ENCODE measurements at places on chromosomes 7 and 10.

GRCh38 chr7:159034394-159034793, 110.3 kb downstream of the VIPR2 start:
- DNase-seq, result no peak

DNA sequence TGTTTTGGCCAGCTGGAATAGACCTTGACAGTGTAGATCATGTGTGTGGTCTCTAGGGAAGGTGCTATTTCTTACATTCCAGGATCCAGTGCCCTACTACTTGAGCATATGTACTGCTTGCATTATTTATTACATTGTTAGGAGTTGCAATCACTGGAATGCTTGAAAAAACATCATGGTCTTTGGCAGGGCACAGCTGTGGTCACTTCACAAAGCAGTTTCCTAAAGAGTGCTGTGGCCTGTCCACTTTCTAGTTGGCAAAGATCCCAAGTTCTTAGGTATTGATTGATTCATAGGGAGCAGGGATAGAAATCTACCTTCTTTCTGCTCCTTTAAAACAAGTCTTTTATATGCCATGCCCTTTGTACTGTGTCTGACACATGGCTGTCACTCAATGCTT, 4.6 kb downstream of the C7orf25 start:
- no peak for DNase-seq

DNA sequence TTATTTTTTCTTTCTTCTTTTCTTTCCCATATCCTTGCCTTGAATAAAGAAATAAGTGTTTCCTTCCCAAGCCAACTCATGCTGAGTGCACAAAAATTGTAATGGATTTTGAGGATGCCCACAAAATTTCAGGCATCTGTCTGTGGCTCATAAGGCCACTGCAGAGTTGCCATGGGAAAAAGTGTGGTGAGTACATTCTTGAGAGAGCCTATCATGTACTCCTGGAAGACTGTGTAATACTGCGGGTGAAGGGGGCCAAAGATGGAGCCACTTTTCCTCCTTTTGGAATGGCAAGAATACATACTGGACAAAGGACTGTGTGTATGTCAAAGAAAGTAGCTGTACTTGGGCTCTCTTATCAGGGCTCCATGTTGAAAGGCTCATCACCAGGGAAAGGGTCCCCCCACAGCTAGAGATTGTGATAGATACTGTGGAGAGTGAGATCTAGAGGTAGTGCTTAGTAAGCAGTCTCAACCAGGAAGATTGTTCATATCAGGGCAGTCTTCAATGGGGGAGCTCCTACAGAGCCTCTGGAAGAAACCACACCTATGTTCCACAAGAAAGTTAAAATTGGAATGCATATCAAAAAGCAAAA, 341.6 kb upstream of the KCND2 start:
- no peak for DNase-seq

- peak; percentile 19 for DNase-seq
These were observed 57.2 kb upstream of the ECHDC3 start for GRCh38 chr10:11684717-11685645.

GRCh38 chr10:50631052-50631451, 7.3 kb upstream of the SGMS1 start:
- DNase-seq, result no peak

DNA sequence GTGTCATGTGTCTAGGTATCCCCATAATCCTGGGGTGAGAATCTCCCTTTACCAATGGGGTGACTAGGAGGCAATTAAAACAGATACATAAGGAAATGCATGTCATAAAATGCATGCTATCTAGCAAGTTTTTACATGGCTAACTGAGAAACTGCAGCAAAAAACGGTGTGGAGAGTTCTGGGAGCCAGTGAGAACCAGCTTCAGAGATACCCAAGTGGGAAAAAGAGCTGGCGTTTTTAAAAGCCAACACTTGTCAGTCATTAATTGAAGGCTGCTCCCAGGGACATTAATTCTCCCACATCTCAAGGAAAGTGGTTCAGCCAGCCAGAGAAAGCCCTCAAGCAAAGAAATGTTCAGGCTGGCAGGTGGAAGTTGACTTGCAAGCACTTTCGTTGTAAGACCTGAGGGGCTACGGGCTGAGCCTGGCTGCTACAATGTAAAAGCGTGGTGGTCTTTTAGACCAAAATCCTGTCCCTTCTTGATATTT, 28.1 kb downstream of the ST8SIA6 start:
- DNase-seq, result no peak

DNA sequence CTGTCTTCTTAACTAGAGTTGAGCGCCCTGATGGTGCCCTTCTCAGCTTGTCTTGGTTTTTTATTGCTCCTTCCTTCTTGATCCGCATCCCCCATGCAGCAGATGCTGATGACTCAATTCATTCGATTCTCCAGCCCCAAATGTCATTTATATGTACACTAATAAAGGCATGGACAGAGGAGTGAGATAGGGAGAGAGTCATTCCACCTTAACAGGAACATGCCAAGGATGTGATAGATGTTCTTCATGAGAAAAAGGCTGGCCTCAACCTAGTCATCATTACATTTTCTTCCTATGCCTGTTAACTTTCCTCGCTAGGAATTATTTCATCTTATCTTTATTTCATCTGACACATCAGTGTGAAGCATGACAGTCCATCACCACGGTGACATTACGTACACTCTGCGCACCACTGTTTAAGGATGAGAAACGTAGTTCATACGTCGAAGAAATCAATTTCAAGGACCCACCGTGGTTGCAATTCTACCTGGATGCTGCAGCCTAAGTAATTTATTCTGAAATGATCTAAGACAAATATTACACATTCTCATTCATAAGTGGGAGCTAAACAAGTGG, 150.3 kb upstream of the FAM171A1 start:
- DNase-seq, result no peak

- DNase-seq, result no peak
These were observed 50.6 kb upstream of the RET start for GRCh38 chr10:43026039-43026973.

GRCh38 chr7:41183741-41184140, 519.1 kb downstream of the INHBA start:
- no peak for DNase-seq

DNA sequence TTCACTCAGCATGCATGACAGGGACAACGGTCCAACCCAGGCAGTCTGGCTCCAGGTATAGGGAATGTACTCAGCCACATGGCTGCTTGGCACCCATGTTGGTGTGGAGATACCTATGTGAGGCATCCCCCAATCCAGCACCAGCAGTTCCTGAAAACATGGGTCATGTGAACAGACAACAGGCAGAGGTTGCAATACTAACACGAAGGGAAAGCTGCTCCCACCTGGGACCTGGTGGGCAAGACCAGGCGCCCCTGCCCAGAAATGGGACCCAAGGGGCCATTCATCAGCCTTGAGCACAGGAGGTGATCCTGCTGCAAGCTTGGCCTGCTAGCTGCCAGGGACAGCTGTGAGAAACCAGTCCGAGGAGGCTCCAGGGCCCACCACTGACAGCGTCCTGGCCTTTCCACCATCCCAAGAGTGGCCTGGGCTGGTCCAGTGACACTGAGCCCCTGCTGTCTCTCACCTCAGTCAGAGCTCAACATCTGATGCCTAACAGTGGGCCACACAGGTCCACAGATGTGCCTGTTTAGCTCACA, 142.3 kb downstream of the ARHGAP22 start:
- no peak for DNase-seq

- DNase-seq, result no peak
These were observed 30.2 kb downstream of the PTPRE start for GRCh38 chr10:127937069-127937468.

DNA sequence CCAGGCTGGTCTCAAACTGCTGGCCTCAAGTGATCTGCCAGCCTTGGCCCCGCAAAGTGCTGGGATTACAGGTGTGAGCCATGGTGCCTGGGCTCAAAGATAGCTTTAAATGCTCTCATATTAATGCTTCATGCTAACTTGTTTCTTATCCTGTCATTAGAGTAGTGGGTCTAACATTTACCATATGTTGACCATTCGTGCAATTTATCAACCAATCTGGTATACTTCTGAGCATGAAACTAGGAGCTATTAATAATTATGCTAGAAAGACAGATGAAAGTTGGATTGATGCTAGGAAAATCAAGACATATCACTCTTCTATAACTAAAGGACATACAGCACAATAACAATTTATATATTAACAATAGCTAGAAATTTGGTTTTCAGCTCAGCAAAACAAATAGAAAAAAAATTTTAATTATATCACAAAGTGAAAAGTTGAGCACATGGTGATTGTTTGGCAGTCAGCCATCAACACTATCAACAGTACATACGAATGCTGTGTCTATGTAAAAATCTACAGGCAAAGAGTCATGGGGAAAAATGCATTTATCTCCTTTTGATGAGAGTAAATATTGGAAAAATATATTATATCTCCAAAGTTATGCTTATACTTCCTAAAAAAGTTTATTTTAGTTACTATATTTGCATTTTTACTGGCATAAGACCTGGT, 112.1 kb upstream of the ABCB5 start:
- no peak for DNase-seq

DNA sequence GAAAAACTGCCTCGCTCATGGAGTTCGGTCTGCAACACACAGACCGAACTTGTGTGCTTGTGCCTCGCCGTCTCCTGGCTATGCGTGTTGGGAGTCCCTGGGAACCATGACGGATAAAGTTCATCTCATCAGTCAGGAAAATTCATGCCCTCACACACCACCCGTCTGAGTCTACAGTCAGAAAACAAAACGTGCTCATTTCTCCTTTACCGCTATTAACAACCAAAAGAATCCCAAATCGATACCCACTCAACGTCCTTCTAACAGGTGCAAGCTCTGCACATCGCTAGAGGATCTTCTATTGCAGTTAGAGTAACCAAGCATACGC, 13.6 kb downstream of the CNPY1 start:
- DNase-seq, result no peak

DNA sequence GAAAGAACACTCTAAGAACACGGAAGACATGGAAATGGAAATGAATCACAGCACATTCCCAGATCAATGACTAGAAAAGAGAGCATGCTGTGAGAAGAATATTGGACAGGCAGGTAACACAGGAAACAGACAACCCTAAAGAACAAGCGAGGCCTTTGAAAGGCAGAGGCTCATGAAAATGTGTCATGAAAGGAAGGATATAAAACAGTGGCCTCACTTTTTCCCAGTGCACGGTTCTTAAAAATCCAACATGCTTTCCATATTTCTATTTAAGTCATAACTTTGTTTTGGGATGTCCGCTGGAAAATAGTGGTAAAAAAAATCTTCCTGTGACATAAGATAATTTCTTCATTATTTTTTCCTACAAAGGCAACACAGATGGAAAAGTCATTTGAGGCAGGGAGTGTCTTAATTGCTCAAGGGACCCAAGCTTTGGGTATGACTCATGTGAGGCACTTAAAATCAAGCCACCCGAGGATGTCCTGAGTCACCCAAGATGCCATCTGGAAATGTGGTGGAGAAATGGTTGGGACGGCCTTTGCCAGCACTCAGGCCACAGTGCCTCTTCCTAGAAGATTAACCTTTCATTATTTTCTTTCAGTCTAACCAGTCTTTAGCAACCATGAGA, 17.0 kb downstream of the ITIH5 start:
- no peak for DNase-seq

GRCh38 chr10:119595676-119596515, 868 bp downstream of the TIAL1 start:
- peak; percentile 36 for DNase-seq

GRCh38 chr10:113071446-113071845, 121.4 kb downstream of the TCF7L2 start:
- no peak for DNase-seq

- DNase-seq, result no peak
These were observed 2.2 kb downstream of the SFXN3 start for GRCh38 chr10:101033276-101033675.

DNA sequence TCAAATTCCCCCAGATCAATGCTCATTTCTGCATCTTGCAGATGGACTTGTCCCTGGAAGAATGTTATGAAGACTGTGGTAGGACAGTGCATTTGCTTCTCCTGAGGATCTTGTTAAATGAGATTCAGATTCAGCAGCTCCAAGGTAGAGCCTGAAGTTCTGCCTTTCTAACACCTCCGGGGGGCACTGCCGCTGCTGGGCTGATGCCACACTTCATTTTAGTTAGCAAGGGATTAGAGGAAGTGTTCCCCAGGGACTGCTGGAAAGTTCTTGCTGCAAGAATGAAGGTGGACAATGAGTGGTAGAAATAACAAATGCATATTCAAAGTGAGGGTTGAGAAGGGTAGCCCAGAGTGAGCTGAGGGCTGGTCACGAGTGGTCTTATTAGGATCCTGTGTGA, 434.3 kb upstream of the AKR1E2 start:
- no peak for DNase-seq

GRCh38 chr7:120307991-120308545, 35.1 kb downstream of the KCND2 start:
- no peak for DNase-seq

DNA sequence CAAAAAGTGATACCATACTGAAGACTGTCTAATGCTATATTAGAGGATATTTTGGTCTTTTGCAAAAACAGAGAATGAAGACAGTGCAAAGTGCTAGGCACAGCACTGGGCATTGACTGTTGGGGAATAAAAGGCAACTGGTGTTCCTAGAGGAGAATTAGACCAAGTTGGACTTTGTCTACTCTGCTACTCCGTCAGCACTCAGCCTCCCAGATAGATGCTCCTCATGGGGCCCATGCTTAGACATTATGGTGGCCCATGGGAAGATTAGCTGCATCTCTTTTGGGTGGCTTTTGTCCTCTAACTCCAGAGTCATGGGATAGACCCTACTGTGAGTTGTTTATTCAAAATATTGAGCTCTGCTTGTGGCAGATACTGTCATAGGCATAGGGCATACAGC, 113.5 kb downstream of the RBM20 start:
- DNase-seq, result no peak

DNA sequence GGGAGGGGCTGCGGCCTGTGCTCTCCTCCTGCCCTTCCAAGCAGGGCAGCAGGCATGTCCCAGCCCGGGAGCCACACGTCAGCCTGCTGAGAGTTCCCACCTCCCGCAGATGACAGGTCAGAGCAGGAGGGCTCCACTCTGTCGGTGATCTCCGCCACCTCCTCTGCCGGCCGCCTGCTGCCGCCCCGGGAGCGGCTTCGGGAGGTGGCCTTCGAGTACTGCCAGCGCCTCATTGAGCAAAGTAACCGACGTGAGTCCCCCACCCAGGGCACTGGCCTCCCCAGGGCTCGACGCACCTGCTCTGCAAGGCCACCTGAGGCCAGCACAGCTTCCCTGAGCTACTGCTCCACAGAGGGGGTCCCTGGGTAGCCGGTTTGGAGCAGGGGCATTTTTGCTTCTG, 9.4 kb downstream of the AP5Z1 start:
- no peak for DNase-seq

DNA sequence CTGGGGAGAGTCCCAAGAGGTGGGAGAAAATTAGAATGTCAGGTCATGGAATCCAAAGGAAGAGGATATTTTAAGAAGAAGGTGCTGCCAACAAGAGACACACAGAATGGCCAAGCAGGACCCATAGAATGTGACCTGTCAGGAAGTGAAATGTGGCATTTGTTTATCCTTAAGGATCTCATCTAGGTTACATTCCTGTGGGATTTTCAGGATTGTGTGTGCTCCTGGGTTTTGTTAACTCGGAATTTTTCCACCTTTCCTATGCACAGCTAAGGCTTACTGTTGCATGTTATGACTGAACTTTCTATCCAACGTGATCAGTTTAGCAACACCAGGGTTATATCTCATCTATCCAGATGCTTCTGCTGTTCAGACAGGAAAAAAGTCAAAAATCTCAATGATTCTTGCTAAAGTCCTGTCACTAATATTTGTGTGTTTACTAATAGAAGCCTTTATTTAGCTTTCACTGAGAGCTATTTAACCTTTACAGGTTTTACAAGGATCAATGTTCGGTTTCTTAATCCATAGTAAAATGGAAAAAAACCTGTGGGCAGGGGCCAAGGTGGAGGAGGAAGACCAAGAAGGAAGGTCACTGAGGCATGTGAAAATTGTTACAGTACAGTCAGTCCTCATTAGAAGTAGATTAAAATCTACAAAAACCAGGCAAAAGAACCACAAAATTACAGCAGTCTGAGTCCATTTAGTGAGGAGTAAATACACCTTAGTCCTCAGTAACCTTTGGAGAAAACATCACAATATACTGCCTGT, 437.8 kb upstream of the NPVF start:
- no peak for DNase-seq
